ENCODE measurements at places on chromosomes 7 and 10.

- peak; percentile 7 for DNase-seq
Observed at GRCh38 chr10:83214136-83214535, 925.2 kb upstream of the GHITM start.

DNA sequence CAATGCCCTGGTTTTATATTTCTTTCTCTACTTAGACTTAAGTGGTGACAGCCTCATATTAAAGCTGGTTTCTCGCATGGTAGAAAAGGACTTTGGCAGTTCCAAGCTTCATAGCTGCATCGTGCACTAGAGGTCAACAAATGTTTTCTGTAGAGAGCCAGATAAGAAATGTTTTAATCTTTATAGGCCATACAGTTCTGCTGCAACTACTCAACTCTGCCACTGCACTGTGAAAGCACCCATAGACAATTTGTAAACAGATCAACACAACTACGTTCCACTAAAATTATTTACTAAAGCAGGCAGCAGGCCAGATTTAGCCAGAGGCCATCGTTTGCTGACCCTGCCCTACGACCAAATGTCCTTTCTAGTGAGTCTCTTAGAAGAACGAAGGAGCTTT lies 36.7 kb downstream of the CSGALNACT2 start:
- no peak for DNase-seq

DNA sequence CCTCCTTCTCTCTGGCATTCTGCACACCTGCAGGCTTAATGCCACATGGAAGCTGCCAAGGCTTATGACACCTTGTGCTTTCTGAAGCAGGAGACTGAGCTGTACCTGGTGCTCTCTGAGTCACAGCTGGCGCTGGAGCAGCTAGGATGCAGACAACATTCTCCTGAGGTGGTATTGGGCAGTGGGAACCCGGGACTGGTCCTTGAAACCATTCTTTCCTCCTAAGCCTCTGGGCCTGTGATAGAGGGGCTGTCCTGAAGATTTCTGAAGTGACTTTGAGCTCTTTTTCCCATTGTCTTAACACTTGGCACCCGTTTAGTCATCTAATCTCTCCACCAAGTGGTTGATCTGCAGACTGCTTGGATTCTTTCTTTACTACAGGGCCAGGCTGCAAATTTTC lies 508.4 kb downstream of the TFEC start:
- DNase-seq, result no peak

GRCh38 chr10:15571575-15571974 lies 148.1 kb downstream of the ITGA8 start:
- no peak for DNase-seq

DNA sequence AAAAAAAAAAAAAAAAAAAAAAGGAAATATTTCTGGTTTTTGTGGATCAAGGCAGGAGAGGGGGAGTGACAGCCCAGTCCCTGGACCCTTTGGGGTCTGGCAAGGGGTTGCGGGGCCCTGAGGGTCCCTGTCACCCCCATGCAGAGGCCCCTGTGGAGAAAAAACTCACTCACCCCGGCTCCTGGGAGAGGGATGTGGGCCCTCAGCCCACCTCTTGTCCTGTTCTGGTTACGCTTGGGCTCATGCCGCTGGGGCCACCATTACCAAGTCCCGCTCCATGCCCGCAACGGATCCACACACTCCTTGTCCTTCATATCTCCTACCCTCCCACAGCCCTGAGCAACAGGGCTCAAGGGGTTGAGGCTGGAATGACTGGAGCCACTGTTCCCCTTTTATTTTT lies 1.0 kb upstream of the TMEM184A start:
- no peak for DNase-seq

GRCh38 chr10:92238586-92239098 lies 52.2 kb downstream of the CPEB3 start:
- DNase-seq, result peak; percentile 24

GRCh38 chr7:98836811-98837629 lies 32.8 kb downstream of the TMEM130 start:
- DNase-seq, result no peak

GRCh38 chr10:8352171-8353075 lies 297.9 kb downstream of the GATA3 start:
- DNase-seq, result no peak

- DNase-seq, result no peak
Observed at GRCh38 chr7:20191391-20191869, 25.8 kb downstream of the MACC1 start.

Measured in GM04504 (cell line).